ENCODE measurements at places on chromosomes 13 and 19. TPM values are rescaled to one million over a fixed set of nuclear protein-coding genes. Genes with fewer than 3 reads are reported as not detected.

The C19orf67 gene
- 0.55 TPM for total RNA-seq

The MATK gene
- total RNA-seq, result not detected

The SLC25A30 gene
- total RNA-seq, result 28.9 TPM

The BRD4 gene
- 125 TPM for total RNA-seq

DNA sequence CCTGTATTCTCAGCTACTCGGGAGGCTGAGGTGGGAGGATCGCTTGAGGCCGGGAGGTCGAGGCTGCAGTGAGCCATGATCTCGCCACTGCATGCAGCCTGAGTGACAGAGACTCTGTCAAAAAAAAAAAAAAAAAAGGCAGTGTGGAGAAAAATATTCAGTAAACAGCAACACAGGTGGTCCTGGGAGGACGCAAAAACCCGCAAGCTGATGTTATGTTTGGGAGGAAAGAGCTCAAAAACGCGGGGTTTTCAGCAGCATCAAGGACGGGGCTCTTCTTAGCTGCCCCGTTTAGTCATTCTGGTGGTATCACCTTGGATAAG, 599 bp upstream of the ZNF784 start:
- no peak overlapping the region for H3K4me3 ChIP-seq
- H3K27me3 ChIP-seq, result no peaks in the 10 kb centered on the region
- peaks cover 6% of the 10 kb centered on the region for H3K4me1 ChIP-seq

All from endothelial cell of umbilical vein (primary cell).